ENCODE measurements at places on chromosomes 6 and 20.

- no peak overlapping the region for H3K27ac ChIP-seq
- no peak for DNase-seq
- H3K27me3 ChIP-seq, result no peaks in the 10 kb centered on the region
- H3K4me3 ChIP-seq, result no peak overlapping the region
- H3K36me3 ChIP-seq, result no peaks in the 10 kb centered on the region
- no peaks in the 10 kb centered on the region for H3K4me1 ChIP-seq
These were observed 41.8 kb upstream of the SAYSD1 start for GRCh38 chr6:39156801-39157200.

GRCh38 chr6:31498748-31499147, 803 bp downstream of the MICB start:
- DNase-seq, result peak; percentile 16
- H3K4me1 ChIP-seq, result peaks cover 11% of the 10 kb centered on the region
- no peak overlapping the region for H3K27ac ChIP-seq
- no peak overlapping the region for H3K4me3 ChIP-seq

- H3K4me3 ChIP-seq, result no peak overlapping the region
- H3K27ac ChIP-seq, result no peak overlapping the region
- no peaks in the 10 kb centered on the region for H3K27me3 ChIP-seq
- no peaks in the 10 kb centered on the region for H3K36me3 ChIP-seq
These were observed 1164.5 kb upstream of the CITED2 start for GRCh38 chr6:140538926-140539325.

DNA sequence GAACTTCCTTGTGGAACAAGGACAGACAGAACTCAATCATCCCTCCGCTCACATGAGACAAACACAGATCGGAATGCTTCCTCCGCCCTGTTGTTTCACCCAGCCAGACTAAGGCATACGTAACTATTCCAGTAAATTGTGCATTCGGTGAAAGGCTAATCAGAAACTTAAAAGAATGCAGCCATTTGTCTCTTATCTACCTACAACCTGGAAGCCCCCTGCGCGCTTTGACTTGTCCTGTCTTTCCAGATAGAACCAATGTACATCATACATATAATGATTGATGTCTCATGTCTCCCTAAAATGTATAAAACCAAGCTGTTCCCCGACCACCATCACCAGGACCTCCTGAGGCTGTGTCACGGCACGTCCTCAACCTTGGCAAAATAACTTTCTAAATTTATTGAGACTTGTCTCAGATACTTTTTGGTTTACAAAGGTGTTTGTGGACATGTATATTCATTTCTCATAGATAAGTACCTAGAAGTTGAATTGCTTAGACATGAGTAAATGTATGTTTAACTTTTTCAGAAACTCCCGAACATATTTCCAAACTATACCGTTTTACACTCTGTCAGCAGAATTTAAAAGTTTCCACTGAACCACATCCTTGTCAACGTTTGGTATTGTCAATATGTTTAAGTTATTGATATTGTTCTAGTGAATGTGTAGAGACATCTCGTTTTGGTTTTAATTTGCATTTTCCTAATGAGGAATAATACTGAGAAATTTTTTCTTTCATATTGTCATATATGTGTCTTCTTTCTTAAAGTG, 197.6 kb upstream of the THBS2 start:
- no peaks in the 10 kb centered on the region for H3K27me3 ChIP-seq
- H3K27ac ChIP-seq, result no peak overlapping the region
- no peaks in the 10 kb centered on the region for H3K4me1 ChIP-seq
- no peak overlapping the region for H3K4me3 ChIP-seq
- no peak for DNase-seq
- no peaks in the 10 kb centered on the region for H3K36me3 ChIP-seq

- H3K4me1 ChIP-seq, result no peaks in the 10 kb centered on the region
- H3K27ac ChIP-seq, result no peak overlapping the region
- no peaks in the 10 kb centered on the region for H3K36me3 ChIP-seq
- H3K27me3 ChIP-seq, result no peaks in the 10 kb centered on the region
These were observed 322.8 kb downstream of the CD109 start for GRCh38 chr6:74018825-74019224.

DNA sequence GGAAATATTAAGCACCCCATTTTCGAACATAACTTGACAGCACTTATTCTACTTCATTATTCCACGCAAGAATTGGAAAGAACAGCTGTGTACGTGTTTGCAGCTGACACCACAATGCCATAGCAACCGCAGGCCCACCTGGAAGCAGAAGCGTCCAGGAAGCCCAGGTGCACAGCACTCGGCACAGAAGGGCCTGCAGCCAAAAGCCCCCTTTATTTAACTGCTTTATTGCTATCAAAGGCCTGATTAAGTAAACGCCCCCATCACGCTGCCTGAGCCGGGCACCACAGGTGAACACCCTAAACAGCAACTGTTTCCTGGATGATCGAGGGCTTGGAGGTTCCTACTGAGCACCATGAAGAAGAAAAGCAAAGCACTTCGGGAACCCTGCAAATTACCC, 6.3 kb downstream of the TAF4 start:
- no peaks in the 10 kb centered on the region for H3K36me3 ChIP-seq
- no peak overlapping the region for H3K27ac ChIP-seq
- H3K4me3 ChIP-seq, result no peak overlapping the region
- H3K27me3 ChIP-seq, result no peaks in the 10 kb centered on the region
- no peak for DNase-seq

DNA sequence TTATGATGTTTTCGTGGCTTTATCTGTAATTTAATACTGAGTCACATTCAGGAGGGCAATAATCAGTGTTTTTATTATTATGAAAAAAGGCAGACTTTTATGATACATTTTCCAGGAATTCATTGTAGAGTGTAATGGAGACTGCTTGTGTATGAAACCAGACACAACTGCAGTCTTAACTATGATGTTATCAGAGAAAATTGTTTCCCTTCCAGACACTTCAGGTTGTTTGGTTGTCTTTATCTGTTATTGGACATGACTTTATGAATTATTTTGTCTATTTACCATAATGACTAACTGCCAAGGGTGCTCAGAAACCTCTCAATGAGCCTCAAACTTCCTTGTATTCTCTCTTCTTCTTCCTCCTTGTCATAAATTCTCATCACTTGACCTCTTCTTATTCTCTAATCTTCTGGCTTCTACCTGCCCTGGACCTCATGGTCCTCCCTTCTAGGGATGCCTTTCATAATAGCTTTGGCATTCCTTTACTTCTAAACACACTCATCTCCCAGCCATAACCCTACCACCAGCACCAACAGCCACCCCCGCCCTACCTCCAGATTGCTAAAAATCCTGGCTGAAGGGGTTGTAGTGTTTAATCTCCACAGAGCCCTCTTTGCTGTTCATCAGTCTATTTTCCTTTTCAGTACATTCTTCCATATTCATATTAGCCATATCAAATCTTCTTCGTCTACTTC, 492.5 kb downstream of the CDKAL1 start:
- peaks cover 40% of the 10 kb centered on the region for H3K4me1 ChIP-seq
- no peak overlapping the region for H3K4me3 ChIP-seq
- H3K27ac ChIP-seq, result peak overlapping the region; percentile 96
- no peaks in the 10 kb centered on the region for H3K27me3 ChIP-seq
- H3K36me3 ChIP-seq, result no peaks in the 10 kb centered on the region
- peak; percentile 90 for DNase-seq

DNA sequence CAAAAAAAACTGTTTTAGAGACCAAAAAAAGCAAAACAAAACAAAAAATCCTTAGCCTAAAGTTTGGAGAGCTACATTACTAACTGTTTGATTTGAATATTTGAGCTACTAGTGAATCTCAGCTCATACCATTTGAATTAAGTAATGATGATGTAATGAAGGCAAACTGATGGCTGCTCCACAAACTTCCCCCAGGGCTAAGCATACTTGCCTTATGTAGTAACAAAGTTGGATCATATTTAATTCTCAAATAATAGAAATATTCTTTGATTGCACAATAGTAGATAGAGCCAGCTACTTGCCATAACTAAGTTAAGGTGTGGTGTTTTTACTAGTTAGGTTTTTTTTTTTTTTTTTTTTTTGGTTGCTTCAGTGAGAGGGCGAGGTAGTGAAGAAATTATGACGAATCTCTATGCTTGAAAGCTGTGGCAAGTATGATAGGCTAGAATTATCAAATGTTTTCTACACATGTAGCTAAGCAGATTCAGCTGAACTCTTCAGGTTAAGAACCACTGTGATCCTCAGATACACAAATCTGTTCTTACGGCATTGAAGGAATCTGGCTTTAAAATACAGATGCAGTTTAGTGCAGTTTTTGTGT, 2.9 kb downstream of the RAB32 start:
- H3K4me1 ChIP-seq, result peaks cover 33% of the 10 kb centered on the region
- DNase-seq, result peak; percentile 64
- peak overlapping the region; percentile 87 for H3K4me3 ChIP-seq
- H3K27me3 ChIP-seq, result no peaks in the 10 kb centered on the region

DNA sequence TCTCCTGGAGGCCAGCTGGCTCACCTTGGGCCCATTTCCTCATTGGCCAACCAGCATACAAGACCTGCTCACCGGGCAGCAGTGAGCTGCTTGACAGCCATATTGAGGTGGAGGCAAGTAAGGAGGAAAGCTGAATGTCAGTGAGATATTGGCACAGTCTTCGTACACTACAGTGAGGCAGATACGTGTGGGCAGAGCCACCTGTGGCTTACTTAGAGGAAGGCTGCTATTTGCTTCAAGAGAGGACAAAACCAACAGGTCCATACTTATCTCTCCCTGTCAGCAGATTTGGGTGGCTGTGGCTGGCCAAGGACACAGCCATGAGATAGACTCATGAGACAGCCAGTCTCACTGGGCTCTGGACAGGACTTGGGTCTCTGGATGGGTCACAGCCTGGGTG, 15.1 kb upstream of the MCM3 start:
- DNase-seq, result no peak
- no peaks in the 10 kb centered on the region for H3K27me3 ChIP-seq
- no peaks in the 10 kb centered on the region for H3K36me3 ChIP-seq
- H3K4me1 ChIP-seq, result no peaks in the 10 kb centered on the region
- H3K27ac ChIP-seq, result no peak overlapping the region

DNA sequence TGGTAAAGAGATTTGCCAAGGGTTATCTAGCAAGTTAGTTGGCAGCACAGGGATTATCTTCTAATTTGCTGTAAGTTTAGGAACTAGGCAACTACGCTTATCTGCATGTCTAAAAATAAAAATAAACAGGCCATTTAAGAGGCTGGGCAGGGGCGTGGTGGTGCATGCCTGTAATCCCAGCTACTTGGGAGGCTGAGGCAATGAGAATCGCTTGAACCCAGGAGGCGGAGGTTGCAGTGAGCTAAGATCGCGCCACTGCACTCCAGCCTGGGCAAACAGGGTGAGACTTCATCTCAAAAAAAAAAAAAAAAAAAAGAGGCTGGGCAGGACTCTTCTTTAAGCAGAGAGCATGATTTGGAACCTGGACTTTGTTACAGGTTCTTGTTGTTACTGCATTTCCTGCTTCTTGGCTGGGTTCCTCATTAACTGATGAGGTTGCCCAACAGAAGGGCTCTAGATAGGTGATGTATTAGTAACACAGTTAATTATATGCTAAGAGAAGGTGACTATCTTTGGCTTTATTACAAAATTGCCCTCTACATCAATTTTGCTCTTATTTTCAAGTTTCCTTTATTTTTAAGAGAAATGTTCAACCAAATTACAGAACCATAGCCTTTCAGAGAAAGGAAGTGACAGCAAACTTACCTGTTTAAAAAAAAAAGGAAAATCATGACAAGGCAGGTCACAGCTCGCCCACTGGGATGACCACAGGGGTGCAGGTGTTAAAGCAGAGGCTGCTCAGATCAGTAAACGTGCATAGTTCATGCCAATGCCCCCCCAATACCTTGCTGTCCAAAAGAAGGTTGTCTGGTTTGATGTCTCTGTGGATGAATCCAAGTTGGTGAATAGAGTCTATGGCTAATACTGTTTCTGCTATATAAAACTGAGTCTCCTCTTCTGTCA, 32.5 kb downstream of the STK38 start:
- H3K27ac ChIP-seq, result no peak overlapping the region
- H3K4me3 ChIP-seq, result no peak overlapping the region
- DNase-seq, result no peak
- no peaks in the 10 kb centered on the region for H3K4me1 ChIP-seq

- peak overlapping the region; percentile 94 for H3K4me3 ChIP-seq
- peak overlapping the region; percentile 92 for H3K27ac ChIP-seq
- DNase-seq, result peak; percentile 60
- H3K36me3 ChIP-seq, result no peaks in the 10 kb centered on the region
- H3K4me1 ChIP-seq, result peaks cover 18% of the 10 kb centered on the region
These were observed 243.2 kb downstream of the ARID1B start for GRCh38 chr6:157020398-157020797.

DNA sequence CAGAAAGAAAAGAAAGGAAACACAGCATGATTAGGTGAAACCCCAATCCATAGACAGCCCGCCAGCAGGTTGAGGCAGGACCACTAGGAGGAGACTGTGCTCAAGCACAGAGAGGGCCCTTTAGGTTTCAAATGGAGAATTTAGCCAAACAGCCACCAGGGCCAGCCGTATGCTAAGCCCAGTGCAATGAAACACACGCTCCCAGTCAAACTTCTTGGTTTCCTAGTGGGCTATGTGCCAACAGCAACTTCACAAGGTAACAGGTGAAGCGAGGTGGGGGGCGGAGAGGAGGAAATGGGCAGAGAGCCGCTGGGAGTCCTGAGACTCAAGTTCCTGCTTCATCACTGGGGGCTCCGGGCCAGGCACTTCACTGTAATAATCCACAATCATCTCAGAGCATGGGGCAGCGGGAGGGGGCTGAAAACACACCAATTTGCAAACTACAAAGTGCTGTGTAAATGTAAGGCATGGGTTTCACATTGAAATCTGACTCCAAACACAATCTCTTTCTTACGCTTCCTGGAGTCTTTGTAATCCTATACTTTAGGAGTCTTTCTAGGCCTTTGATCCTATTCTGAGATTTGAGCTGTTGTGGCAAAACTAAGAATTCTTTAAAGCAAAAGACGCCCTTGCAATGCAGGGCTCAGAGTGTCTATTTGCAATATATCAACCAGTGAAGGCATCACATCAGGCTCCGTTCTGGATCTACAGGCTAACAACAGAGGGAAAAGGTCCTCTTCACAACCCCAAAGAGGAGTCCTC, 117.3 kb downstream of the OPRM1 start:
- H3K4me3 ChIP-seq, result no peak overlapping the region
- H3K27ac ChIP-seq, result no peak overlapping the region
- peak; percentile 46 for DNase-seq
- no peaks in the 10 kb centered on the region for H3K36me3 ChIP-seq
- no peaks in the 10 kb centered on the region for H3K4me1 ChIP-seq
- H3K27me3 ChIP-seq, result no peaks in the 10 kb centered on the region

GRCh38 chr6:41940759-41941279, 789 bp downstream of the CCND3 start:
- H3K4me3 ChIP-seq, result peak overlapping the region; percentile 76
- peak; percentile 30 for DNase-seq
- peaks cover 34% of the 10 kb centered on the region for H3K4me1 ChIP-seq
- peak overlapping the region; percentile 57 for H3K27ac ChIP-seq
- H3K36me3 ChIP-seq, result peaks cover 12% of the 10 kb centered on the region
- H3K27me3 ChIP-seq, result no peaks in the 10 kb centered on the region

GRCh38 chr6:85252552-85252951, 197.3 kb upstream of the NT5E start:
- no peak overlapping the region for H3K4me3 ChIP-seq
- no peak overlapping the region for H3K27ac ChIP-seq
- H3K4me1 ChIP-seq, result no peaks in the 10 kb centered on the region
- H3K36me3 ChIP-seq, result no peaks in the 10 kb centered on the region

DNA sequence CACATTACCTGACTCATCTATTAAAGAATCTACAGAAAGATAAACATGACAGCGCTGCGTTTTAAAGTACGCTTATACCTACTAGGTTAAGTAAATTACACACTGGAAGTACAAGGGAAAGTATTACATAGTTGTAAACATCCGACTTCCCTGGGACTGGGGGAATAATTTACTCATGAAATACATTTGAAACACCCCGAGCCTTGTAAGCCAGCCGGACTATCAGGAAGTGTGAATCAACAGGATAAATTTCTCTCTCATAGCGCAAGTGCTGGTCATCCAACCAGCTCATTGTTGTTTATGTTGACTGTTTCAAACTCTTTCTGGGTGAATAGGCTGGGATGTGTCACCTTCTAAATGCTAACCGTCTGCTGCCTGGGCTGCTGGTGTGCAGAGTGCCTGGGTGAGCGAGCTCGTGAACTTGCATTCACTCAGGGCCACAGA, 4.9 kb downstream of the BMP6 start:
- H3K4me1 ChIP-seq, result peaks cover 61% of the 10 kb centered on the region
